ENCODE measurements at places on chromosomes 7 and 10. TPM values are rescaled to one million over a fixed set of nuclear protein-coding genes. Genes with fewer than 3 reads are reported as not detected.
A peak's percentile ranks its signal among the peaks of the same experiment; 100 is the strongest.

DNA sequence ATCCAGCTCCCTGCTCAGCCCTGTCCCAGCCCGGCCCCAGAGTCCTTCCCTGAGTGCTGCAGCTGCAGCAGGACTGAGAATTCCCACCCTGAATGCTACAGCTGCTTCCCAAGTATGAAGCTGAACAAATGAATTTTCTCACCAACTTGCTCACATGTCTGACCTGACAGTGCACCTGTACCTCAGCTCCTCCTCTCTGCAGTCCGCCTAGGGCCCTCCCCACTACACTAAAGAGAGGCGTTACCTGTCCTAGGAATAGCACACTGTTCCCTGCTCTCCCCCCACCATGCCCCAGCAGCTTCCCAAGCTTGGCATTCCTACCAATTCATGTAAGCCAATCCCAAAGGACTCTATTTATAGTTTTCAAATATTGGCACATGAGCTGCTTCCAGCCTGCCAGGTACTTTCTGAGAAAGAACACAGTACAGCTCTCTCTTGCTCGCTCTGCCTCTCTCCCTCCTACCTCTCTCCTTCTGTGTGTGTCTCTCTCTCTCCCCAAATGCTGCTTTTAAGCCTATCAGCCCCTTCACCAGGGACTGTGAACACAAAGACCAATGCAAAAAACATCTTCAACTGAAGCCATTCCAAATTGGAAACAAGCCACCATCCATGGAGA, 400.1 kb downstream of the TNS3 start:
- H3K4me1 ChIP-seq, result peaks cover 13% of the 10 kb centered on the region
- no peaks in the 10 kb centered on the region for H3K36me3 ChIP-seq
- H3K27me3 ChIP-seq, result no peaks in the 10 kb centered on the region
- H3K27ac ChIP-seq, result no peak overlapping the region

- no peaks in the 10 kb centered on the region for H3K4me1 ChIP-seq
- H3K36me3 ChIP-seq, result no peaks in the 10 kb centered on the region
- no peak overlapping the region for H3K27ac ChIP-seq
- no peaks in the 10 kb centered on the region for H3K27me3 ChIP-seq
- no peak overlapping the region for H3K4me3 ChIP-seq
These were observed 13.5 kb upstream of the MSRB2 start for GRCh38 chr10:23081891-23082290.

GRCh38 chr7:151168003-151168786, 701 bp upstream of the GBX1 start:
- H3K27ac ChIP-seq, result no peak overlapping the region
- H3K36me3 ChIP-seq, result no peaks in the 10 kb centered on the region
- peaks cover 24% of the 10 kb centered on the region for H3K4me1 ChIP-seq

DNA sequence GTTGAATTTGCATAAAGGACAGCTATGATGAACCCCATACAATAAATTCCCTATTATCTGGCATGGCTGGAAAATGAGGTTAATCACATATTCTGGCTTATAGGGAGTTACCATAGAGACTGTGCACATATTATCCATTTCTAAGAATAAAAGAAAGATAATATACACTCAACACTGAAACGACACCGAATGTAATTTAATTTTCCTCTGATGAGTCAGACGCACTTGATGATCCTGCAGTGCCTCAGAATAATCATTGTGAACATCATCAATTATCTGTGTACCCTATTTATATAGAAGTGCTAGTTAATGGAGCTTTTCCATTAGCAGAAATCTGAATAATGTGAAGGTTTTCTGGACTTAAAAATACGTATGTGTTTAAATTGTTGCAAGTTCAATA, 60.2 kb downstream of the SGCE start:
- H3K36me3 ChIP-seq, result no peaks in the 10 kb centered on the region
- H3K4me3 ChIP-seq, result no peak overlapping the region

DNA sequence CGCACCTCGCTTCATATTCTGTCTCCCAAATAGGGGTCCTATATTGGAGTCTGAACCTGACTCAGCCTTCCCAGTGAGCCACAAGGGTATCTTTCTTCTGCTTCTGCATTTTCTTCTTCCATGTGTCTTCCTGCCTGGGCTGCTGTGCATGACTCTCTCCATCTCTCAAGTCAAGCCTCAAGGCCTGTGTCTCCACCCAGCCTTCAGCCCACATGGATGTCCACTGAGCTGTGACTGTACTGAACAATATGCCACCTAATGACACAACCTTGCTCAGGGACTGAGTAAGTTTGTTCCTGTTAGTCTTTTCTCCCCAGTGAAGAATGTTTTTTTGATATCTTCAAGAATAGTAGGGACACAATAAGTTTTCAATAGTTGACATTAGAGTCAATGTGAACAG, 162.7 kb upstream of the TBX20 start:
- H3K4me3 ChIP-seq, result no peak overlapping the region
- no peak overlapping the region for H3K27ac ChIP-seq
- H3K36me3 ChIP-seq, result no peaks in the 10 kb centered on the region
- DNase-seq, result no peak

DNA sequence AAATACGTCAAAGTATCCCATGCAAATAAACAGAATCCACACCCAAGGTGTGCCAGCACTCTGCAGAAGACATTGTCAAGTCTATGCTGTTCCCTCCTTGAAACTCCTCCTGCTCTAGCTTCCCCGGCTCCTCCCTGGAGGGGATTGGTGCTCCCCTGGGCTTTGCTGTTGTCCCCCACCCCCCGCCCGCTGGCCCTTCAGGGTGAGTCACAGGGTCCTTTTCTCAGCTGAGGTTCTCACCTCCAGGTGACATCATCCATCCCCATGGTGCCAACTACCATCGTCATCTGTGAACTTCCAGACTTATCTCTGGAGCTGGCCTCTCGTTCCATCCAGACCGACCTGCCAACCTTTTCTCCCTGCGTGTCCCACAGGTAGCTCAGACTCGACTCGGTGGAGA, 77.0 kb downstream of the ITIH5 start:
- no peak overlapping the region for H3K27ac ChIP-seq
- no peak overlapping the region for H3K4me3 ChIP-seq
- no peaks in the 10 kb centered on the region for H3K36me3 ChIP-seq
- no peaks in the 10 kb centered on the region for H3K27me3 ChIP-seq
- DNase-seq, result no peak

GRCh38 chr7:31362401-31362800, 21.9 kb upstream of the NEUROD6 start:
- H3K27me3 ChIP-seq, result no peaks in the 10 kb centered on the region
- H3K36me3 ChIP-seq, result no peaks in the 10 kb centered on the region
- no peaks in the 10 kb centered on the region for H3K4me1 ChIP-seq
- no peak overlapping the region for H3K27ac ChIP-seq
- no peak overlapping the region for H3K4me3 ChIP-seq

GRCh38 chr7:140402178-140402835, 1.6 kb upstream of the RAB19 start:
- no peak for DNase-seq
- H3K27ac ChIP-seq, result no peak overlapping the region
- H3K27me3 ChIP-seq, result no peaks in the 10 kb centered on the region
- H3K36me3 ChIP-seq, result no peaks in the 10 kb centered on the region

DNA sequence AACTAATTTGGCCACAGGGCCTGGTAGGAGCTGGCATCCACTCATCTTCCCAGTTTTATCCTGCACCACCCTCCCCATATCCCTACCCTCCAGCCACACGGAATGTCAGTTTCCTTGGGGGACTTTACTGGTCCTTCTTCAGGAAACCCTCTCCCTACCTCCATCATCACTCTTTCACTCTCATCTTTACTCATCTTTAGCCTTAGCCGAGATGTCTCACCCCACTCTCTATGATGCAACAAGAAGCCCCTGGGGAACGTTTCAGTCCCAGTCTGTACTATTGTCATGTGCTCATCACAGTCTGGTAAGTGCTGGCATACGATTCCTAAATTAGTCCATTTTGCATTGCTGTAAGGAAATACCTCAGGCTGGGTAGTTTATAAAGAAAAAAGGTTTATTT, 34.9 kb upstream of the TMEM248 start:
- H3K4me1 ChIP-seq, result no peaks in the 10 kb centered on the region
- H3K36me3 ChIP-seq, result no peaks in the 10 kb centered on the region
- no peak overlapping the region for H3K4me3 ChIP-seq
- H3K27me3 ChIP-seq, result no peaks in the 10 kb centered on the region

DNA sequence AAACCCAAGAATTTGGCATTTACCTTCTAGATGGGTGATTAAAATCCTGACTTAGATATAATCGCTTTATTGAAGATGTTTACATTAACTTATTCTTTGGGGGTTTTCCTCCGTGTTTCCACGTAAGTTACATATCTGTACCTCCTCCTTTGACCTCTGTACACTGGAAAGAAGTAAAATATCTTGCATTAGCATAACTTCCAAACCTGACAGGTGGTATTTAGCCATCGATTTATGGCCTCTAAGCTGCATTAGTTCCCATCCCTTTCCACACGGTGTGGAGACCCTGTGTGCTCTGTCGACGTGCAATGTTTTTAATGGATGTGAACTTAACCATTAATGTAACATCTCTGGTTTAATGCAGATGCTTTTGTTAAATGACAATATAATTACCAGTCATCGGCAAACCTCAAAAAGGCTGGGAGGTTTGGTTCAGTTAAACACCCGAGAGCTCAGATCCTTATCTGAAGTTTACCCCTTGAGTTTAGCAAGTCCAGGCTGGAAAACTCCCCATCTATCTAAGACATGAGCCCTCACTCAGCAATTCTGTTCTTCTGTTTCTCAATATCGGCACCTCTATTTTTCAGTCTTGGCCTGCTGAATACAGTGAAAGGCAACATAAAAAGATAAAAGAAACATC, 295.2 kb downstream of the GATA3 start:
- DNase-seq, result no peak
- H3K27ac ChIP-seq, result no peak overlapping the region
- no peak overlapping the region for H3K4me3 ChIP-seq
- no peaks in the 10 kb centered on the region for H3K27me3 ChIP-seq
- no peaks in the 10 kb centered on the region for H3K36me3 ChIP-seq
- no peaks in the 10 kb centered on the region for H3K4me1 ChIP-seq

- peak; percentile 85 for DNase-seq
- no peaks in the 10 kb centered on the region for H3K27me3 ChIP-seq
- no peak overlapping the region for H3K4me3 ChIP-seq
- peaks cover 7% of the 10 kb centered on the region for H3K4me1 ChIP-seq
- H3K36me3 ChIP-seq, result no peaks in the 10 kb centered on the region
- H3K27ac ChIP-seq, result peak overlapping the region; percentile 86
These were observed 62.1 kb downstream of the TPST1 start for GRCh38 chr7:66267249-66267648.

DNA sequence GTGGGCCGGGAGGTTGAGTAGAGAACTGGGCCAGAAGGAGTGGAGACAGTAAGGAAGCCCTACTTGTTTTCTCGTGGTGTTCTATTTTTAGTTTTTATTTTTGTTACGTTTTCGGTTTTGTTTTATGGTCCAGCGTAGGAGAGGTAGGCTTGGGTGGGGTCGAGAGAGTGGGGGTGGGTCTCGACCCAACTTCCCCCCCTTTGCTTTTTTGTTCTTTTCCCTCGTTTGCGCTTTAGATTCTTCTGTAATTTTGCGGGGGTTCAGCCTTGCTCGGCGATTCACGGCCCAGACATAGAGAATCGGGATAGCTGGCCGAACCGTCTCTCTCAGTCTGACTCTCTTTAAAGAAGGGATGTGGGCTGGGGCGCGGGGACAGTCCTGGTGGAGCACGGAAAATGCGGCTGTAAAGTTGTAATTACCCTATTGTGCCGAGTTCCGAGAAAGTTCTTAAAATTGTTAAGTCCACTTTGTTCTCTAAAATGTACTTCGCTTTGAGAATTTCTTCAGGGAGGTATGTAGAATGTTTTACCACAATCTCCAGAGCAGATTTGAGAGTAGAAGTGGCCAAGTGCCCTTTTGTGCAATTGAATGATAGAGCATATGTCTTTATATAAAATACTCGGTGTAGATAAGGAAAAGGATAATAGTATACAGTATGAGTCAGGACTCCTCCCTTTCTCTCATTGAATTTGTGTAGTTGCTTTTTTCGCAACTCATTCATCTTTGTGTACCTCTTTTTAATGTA, 816 bp downstream of the DMTF1 start:
- H3K36me3 ChIP-seq, result no peaks in the 10 kb centered on the region
- H3K27ac ChIP-seq, result peak overlapping the region; percentile 93
- H3K4me1 ChIP-seq, result peaks cover 39% of the 10 kb centered on the region
- no peaks in the 10 kb centered on the region for H3K27me3 ChIP-seq
- H3K4me3 ChIP-seq, result peak overlapping the region; percentile 85

DNA sequence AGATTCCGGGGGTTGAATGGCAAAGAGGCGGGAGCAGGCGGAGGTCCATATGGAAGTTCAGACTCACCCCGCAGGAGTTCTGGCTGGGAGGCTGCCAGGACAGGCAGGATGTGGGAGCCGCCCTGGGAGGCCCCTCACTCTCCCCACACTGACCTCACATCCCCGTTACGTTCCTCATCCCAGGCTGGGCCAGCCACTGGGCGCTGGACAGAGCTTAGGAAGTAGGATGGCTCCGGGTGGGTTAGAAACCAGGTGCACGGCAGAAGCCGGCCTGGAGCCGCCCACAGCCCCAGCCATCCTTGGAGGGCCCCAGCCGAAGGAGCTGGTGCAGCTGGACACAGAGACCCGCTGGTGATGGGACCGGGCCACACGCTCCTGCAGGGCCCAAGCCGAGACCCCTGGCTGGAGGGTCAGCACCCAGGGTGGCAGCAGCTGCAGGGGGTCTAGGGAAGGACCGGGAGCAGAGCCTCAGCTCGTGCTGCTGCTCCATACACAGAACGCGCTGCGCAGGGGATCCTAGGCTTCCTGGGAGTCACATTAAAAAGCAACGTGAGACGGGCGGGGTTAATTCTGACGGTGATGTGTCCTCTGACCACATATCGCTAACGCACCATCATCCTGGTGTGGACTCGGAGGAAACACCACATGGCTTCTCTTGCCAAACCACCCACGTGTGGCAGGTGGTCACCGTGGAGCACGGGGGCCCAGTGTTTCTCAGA, 98.6 kb upstream of the DIP2C start:
- H3K36me3 ChIP-seq, result no peaks in the 10 kb centered on the region
- peaks cover 25% of the 10 kb centered on the region for H3K27me3 ChIP-seq
- no peak overlapping the region for H3K4me3 ChIP-seq
- DNase-seq, result no peak
- no peak overlapping the region for H3K27ac ChIP-seq
- H3K4me1 ChIP-seq, result peaks cover 8% of the 10 kb centered on the region

GRCh38 chr7:35716038-35716803, 21.3 kb upstream of the HERPUD2 start:
- DNase-seq, result no peak
- H3K27ac ChIP-seq, result peak overlapping the region; percentile 69
- H3K36me3 ChIP-seq, result no peaks in the 10 kb centered on the region

GRCh38 chr7:117269886-117270285, 53.0 kb downstream of the WNT2 start:
- no peak overlapping the region for H3K4me3 ChIP-seq
- H3K27ac ChIP-seq, result peak overlapping the region; percentile 46
- no peaks in the 10 kb centered on the region for H3K36me3 ChIP-seq
- no peaks in the 10 kb centered on the region for H3K4me1 ChIP-seq

DNAJC12 gene
- 4.6 TPM for total RNA-seq

IDI2 gene
- not detected for total RNA-seq

Measured in tibial nerve (tissue), 4 donors.